ENCODE measurements at places on chromosomes 6 and 20.
A peak's percentile ranks its signal among the peaks of the same experiment; 100 is the strongest.

GRCh38 chr6:105993341-105994117 lies 92.6 kb upstream of the PRDM1 start:
- peak; percentile 38 for DNase-seq

- DNase-seq = peak; percentile 53
Measured at GRCh38 chr6:44630125-44631028, 242.9 kb downstream of the CDC5L start.

DNA sequence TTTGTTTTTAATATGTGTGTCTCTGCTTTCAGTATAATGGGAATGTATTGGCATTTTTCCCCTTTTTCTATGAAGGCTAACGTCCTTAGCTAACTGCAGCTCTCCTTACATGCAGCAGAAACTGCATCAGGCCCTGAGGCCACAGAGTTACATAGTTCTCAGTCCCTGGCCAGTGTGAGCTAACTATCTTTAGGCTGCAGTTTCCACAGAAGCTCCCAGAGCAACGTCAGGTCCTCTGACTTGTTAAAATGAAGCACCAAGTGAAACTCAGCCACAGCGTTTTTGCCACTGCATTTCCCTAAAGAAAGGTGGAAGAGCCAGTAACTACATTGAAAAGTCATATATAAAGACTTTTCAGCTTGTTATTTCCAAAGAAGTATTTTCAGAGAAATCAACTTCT lies 244.7 kb downstream of the CBLN4 start:
- no peak for DNase-seq

DNA sequence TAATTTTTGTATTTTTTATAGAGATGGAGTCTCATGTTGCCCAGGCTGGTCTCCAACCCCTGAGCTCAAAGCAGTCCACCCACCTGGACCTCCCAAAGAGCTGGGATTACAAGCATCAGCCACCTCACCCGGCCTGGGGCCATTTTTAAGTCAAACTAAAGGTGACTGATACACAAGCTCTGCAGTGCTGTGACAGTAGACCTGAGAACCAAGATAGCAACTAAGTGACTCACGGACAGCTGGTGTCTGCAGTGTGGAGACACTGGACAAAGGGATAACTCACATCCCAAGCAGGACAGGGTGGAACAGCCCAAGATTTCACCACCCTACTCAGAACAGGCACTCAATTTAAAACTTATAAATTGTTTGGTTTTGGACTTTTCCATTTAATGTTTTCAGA lies 402.5 kb downstream of the CD83 start:
- DNase-seq = no peak

- DNase-seq = peak; percentile 45
Measured at GRCh38 chr20:45545754-45546453, 1.3 kb downstream of the EPPIN start.
